Activated CD8-positive, alpha-beta memory T cell treated with anti-CD3 and anti-CD28 coated beads for 4 hours (primary cell): ENCODE measurements at places on chromosomes 5 and 9.

DNA sequence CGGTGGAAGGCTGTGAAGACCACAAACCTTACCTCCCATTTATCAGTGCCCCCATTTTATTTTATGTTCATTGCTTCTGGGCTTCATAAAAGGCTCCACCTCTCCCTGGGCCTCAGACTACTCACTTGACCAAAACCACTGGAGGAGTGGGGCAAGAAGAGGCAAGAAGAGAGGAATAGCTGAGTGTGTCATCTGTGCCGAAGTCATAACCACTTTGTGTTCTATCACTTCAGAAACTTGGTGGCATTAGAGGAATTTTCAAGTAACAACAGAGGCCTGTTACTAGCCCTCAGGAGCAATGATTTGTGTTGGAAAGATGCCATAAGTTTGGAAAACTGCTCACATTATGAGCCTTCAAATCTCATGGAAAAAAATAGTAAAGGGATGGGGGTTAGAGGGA, 88.7 kb upstream of the PIK3R1 start:
- DNase-seq, result no peak

GRCh38 chr5:78499485-78499884, 139.1 kb downstream of the SCAMP1 start:
- DNase-seq, result no peak

DNA sequence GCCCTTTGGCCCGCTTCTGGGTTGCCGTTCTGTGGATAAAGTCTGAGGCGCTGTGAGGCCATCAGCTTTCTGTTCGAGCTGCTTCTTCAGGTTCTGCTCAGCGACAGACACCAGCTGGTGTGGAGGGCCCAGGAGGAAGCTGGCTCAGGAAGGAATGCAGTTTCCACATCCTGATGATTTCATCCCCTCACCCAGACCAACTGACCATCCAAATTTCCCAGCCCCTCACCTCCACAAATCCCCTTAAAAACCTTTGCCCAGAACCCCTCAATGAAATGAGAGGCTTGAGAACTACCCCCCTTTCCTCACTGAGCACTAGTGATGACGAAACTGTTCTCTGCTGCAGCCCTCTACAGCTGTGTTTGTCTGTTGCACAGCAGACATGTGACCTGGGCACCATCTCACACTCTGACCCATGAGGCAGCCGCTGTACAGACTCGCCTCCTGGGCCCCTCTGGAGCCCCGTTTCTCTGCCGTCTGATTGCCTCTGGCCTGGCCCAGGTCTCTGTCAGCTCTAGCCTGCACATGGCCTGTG, 45.4 kb downstream of the SPATA31C2 start:
- no peak for DNase-seq

- no peak for DNase-seq
These were observed 29.1 kb upstream of the PRDM12 start for GRCh38 chr9:130635306-130635705.

DNA sequence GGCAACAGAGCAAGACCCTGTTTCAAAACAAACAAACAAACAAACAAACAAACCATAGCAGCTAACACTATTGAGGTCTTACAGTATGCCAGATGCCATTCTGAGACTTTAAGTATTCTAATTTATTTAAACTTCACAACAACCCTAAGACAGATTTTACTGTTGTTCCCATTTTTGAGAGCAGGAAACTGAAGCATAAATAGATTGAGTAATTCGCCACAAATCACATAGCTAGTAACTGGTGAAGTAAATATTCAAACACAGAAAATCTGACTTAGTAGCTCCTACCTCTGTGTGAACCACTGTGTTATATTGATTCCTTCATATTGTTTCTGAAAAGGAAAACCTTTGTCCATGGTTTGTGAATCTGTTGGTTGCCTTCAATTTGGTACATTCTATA, 98.4 kb downstream of the UNC13B start:
- no peak for DNase-seq

DNA sequence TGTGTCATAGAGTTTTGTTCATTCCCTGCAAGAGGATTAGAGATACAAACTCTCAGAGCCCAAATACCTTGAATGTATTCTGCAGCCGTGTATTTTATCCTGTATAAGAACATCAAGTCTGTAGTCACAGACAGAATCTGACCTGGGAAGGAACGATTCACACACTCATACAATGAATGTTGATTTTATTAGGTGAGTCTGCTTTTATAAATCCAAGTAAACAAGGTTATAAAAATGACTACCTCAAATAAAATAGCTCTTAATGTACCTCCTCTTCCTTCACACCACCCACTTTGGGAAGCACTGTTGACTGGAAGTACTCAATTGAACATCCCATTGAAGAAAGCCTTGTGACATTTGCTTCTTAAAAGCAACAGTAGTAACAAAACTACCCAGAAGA, 11.9 kb downstream of the SLC46A2 start:
- no peak for DNase-seq

GRCh38 chr5:159419576-159419975, 89.3 kb upstream of the IL12B start:
- DNase-seq, result no peak
